ENCODE measurements at places on chromosomes 11 and 22.

- no peak for DNase-seq
These were observed 23.9 kb upstream of the MICAL2 start for GRCh38 chr11:12086271-12087074.

GRCh38 chr11:46800177-46800576, 45.9 kb downstream of the CKAP5 start:
- DNase-seq = no peak

DNA sequence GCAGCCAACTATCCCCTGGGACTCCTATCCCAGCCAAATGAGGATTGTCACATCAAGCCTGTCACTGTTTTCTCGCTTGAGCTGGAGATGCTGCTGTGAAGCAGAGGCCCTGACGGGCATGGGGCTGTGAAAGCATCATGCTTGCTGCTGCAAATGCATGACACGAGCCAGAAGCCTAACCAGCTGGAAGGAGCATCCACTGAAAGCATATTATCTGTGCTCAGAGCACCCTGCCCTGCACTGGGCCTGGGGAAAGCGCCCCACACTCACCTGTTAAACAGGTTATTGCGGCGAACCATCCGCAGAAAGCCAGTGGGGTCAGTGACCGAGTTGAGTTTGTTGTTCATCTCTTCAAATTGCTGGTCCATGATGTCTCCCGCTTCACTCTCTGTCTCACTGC, 110.9 kb upstream of the PITPNB start:
- DNase-seq = peak; percentile 64

DNA sequence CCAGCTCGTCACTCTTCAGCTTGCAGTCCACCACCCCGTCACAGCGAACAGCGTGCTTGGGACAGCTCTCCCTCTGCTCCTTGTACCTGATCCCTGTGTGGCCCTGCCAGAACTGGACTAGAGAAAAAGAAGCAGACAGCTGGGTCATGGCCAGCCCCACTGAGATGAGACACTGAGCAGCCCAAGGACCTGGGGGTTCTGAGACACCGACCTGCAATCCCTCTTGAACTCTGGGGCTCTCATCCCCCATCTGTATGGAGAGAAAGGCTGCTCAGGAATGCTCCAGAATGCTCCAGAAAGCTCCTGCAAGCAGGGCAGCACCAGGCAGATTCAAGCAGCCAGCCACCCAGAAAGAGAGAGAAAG, 14.8 kb downstream of the TMPRSS13 start:
- no peak for DNase-seq

DNA sequence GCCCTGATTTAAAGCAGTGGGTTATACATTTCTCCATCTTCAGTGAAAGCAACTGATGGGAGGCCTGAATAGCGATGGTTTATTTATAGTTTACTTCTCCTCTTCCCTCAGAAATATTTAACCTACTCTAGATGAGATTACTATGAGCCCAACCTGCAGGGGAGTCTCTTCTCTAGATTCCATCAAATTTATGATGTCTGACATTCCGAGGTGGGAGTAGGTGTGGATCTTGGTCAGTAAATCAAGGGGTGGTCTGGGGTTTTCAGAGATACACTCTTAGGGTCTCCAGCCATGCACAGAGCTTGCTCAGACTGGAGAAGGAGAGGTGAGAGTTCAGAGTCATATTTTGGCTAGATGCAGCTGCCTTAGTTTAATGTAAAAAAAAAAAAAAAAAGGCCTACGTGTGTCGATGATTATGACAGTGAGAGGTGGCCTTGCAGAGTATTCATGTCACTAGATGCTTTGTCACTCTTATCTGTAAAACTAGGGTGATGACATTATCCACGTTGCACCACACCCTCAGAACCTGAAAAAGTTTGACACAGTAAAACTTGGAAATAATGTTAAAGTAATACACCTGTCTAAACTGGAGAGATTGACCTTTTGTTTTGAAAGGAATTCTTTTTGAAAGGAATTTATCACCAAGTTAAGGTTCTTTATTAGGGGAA, 81.2 kb downstream of the EXT2 start:
- DNase-seq = no peak

GRCh38 chr11:19244621-19245020, 3.9 kb upstream of the E2F8 start:
- DNase-seq = no peak

DNA sequence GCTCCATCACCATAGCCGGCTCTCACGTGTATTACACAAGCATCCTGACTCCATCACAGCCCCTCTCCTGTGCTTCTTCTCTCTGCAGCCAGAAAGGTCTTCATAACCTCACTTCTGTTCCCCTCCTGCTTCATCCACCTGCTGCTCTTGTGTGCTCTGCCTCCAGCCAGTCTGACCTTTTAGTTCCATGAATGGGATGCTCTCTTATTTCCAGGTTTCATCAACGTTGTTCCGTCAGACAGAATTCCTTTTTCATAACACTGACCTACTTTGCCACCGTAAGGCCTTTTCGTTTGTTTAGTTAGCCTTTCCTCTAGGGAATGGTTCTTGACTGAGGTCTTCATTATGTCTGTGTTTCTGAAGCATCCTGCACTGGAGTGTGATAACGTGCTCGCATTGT, 18.8 kb downstream of the GRAMD1B start:
- no peak for DNase-seq

- DNase-seq = no peak
These were observed 15.4 kb downstream of the OR52K2 start for GRCh38 chr11:4464216-4465159.

DNA sequence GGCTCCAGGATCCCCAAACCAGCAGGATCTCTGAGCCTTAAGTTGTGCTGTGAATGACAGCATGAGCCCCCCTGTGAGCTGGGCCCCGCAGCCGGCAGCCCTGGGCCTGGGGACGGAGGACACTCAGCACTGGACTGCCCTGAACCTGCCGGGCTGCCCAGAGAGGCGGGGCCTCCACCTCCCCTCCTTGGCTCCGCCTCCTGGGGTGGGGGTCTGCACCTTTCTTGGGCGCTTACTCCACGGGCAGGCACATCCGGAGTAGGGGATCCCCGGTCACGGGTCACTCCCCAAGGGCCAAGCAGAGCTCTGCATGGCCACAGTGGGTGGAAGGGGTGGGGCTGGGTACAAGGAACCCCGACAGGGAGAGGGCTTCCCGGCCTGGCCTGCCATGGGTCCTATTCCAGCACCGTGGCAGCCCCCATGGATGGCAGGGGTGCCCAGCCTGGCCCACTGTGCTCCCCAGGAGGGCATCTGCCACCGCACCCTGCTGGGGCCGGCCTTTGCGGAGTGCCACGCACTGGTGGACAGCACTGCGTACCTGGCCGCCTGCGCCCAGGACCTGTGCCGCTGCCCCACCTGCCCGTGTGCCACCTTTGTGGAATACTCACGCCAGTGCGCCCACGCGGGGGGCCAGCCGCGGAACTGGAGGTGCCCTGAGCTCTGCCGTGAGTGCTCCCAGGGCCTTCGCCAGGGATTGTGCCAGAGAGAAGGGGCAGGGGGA, 5.4 kb downstream of the MUC5B start:
- no peak for DNase-seq

- DNase-seq = peak; percentile 69
These were observed 94.6 kb upstream of the PGR start for GRCh38 chr11:101224221-101224620.

DNA sequence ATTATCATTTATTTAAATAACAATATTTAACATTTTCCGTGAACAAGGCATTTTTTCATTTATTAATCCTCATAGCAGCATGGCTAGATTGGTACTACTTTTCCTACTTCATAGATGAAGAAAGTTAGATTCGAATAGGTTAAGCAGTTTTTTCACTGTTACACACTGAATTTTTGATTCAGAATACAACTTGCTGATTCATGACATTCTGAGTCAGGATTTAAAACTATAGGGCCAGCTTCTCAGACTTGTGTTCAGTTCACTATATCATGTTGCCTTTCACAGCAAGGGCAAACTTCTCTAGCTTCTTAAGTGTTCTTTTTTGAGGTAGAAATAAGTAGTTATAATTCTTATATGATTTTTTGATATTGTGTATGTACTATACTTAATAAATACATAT, 31.5 kb downstream of the CYP2R1 start:
- no peak for DNase-seq

DNA sequence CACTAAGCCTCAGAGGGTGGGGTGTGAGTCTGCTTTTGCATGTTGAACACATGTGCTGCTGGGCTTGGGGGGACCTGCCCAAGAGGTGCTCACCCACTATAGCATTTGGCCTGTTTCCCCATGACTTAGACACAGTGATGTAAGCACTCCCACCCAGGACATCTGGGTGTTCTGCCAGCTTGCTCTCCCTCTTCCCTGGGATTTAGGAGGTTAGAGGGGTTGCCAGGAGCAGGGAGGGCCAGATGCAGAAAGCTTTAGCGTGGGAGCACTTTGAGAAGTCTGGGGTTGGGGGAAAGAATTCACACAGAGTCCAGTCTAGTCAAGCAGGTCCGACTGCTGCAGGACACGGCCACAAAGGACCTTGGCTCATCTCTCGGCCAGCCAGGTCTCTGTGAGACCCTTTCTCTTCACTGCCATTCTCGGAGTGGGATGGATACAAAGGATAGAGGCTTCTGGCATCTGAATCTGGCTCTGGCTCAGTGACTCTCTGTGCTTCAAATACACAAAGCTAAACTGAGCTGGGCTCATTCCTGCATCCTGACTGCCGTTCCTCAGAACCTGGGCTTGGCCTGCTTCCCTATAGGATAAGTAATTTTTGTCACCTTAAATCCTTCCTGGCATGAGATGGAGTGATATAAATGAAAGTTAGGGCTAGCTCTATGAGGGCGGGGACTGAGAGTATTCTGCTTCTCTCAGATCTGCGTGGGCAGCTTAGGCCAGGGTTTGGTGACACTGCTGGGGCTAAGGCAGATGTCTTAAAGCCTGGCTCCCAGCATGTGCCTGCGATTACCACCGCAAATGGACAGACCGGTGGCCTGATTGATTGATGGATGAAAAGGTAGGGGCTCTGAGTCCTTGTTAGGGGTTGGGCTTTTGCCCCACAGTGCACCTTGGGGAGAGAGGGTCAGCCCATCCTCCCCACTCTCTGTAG, 14.5 kb downstream of the USP2 start:
- DNase-seq = no peak

- no peak for DNase-seq
These were observed 22.0 kb downstream of the ATG13 start for GRCh38 chr11:46639197-46639839.

GRCh38 chr22:47154621-47155081, 392.2 kb downstream of the TBC1D22A start:
- no peak for DNase-seq

DNA sequence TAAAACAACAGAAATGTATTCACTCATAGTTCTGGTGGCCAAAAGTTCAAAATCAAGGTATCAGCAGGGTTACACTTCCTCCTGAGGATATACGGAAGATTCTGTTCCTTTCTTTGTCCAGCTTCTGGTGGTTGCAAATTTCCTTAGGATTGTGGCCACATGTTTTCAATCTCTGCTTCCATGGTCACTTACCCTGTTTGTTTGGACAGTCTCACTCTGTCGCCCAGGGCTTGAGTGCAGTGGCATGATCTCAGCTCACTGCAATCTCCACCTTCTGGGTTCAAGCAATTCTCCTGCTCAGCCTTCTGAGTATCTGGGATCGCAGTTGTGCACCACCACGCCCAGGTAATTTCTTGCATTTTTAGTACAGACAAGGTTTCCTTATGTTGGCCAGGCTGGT, 534.3 kb downstream of the KCNA4 start:
- no peak for DNase-seq

DNA sequence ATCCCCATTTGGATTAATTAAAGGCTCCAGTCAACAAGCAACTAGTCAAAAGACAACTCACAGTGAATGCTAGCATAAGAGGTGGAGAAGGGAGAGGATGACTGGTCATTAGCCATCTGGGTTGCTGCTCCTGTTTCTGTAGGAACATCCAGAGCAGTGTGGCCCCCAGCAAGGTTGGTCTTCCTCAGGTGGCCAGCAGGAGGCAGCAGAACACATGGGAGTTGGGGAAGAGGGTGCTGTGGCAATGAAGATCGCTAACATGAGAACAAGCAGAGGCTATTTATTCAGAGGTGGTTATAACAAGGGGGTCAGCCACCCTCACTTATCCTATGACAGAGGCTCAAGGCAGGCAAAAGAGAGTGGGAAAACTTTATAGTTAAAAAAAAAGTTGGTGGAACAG, 21.3 kb downstream of the IZUMO1R start:
- no peak for DNase-seq

- DNase-seq = no peak
These were observed 2.8 kb downstream of the GALNT18 start for GRCh38 chr11:11618973-11619435.

- no peak for DNase-seq
These were observed 807.6 kb downstream of the DLG2 start for GRCh38 chr11:84819537-84819936.
